GM12891 (cell line): ENCODE measurements at places on chromosomes 5 and 9.

GRCh38 chr5:90783460-90784333 lies 225.1 kb downstream of the ADGRV1 start:
- DNase-seq: peak; percentile 15

GRCh38 chr5:81140943-81141342 lies 92.2 kb upstream of the CKMT2 start:
- no peak for DNase-seq

DNA sequence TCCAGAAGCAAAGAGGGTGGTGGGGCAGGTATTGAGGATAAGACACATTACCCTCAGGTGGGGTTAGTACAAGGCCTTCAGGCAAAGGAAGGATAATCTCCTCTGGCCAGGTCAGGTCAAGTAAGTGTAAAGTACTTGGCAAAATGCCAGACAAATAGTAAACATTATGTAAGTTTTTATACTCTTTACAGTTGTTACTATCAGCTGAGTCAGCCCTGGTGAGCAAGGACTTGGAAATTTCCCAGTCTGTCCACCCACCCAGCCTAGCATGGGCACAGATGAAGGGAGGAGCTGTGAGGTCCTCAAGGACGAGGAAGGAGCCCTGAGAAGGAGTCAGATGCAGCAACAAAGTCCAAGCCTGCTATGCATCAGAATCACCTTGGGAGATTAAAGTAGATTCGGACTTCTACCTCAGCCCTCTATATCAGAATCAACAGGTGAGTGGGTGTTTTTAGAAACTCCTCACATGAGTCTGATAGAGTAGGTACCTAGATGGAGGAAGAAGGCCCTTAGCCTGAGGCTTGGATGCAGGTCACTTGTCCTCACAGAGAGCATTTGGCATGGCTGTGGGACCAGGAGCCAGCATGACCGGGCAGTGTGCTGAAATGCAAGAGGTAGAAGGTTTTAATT lies 50.2 kb upstream of the BARX1 start:
- no peak for DNase-seq

DNA sequence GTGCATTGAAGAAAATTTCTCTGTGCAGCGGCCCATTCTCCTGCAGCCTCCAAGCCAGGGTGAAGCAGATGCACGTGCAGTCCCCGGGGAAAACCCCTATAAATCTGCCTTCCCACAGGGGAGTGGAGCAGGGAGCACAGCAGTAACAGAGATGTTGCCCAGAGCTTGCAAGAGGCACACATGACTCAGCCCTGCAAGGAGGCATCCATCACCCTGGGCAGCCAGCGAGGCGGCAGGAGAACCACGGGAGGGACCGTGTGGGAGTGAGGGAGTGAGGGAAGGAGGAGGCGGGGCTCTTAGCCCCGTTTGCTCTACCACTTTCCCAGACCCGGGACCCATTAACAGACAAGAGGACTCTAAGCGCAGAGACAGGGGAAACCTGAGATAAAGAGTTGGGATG lies 96.2 kb upstream of the ARAP3 start:
- no peak for DNase-seq

GRCh38 chr9:113585085-113585442 lies 121.5 kb downstream of the RGS3 start:
- DNase-seq: no peak

DNA sequence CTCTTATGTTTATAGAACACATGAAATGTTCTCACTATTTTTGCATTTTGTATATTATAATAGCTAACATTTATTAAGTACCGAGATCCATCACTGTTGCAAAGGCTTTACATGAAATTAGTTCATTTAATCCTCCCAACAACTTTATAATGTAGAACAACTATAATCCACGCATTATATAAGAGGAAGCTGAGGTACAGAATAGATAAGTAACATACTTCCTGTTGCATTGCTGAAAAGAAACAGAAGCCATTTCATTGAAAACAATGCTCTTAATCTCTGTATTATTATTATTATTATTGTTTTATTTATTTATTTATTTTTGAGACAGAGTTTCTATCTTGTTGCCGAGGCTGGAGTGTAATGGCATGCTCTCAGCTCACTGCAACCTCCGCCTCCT lies 7.9 kb upstream of the INSYN2B start:
- DNase-seq: no peak

DNA sequence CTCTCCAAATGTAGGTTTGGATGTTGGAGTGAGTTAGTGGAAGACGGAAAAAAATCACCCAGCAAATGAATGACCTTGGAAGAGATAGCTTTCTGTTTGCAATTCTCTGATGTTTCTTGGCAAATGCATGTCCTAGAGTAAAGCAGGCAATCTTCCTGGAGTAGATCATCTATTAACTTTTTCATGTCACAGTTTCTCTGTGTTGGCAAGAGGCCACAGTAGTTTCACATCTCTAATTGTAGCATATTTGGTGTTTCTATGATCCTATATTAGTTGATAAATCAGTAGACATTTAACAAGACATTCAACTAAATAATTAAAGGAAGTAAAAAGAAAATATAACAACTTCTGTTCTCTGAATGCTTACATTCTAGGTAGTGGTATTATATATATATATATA lies 138.2 kb upstream of the MINAR2 start:
- DNase-seq: no peak

- peak; percentile 39 for DNase-seq
Measured at GRCh38 chr9:72443855-72444254, 77.6 kb upstream of the TMC1 start.

DNA sequence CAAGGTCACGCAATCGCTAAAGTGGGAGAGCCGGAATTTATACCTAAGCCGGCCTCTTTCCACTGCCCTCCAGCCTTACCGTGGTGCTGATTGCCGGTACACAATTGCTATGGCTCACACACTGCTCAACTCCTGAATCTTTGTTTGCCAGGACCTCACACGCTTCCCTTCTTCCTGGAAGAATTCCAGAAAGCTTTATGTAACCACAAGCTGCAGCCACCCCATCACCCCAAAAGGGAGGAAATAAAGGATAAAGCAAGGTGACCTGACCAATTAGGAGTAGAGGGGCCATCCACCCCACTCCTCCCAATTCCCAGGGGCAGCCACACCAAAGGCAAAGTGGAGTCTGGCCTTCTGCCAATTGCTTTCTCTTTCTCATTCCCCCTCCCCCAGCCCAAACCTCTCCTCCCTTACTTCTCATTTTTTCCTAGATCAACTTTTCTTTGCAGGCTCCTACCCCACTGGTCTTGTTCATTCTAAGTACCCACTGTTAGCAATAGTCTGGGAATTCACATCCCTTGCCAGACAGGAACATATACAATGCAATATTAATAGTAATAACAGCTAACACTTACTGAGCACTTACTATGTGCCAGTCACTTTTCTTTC lies 18.0 kb upstream of the CDC23 start:
- DNase-seq: no peak

DNA sequence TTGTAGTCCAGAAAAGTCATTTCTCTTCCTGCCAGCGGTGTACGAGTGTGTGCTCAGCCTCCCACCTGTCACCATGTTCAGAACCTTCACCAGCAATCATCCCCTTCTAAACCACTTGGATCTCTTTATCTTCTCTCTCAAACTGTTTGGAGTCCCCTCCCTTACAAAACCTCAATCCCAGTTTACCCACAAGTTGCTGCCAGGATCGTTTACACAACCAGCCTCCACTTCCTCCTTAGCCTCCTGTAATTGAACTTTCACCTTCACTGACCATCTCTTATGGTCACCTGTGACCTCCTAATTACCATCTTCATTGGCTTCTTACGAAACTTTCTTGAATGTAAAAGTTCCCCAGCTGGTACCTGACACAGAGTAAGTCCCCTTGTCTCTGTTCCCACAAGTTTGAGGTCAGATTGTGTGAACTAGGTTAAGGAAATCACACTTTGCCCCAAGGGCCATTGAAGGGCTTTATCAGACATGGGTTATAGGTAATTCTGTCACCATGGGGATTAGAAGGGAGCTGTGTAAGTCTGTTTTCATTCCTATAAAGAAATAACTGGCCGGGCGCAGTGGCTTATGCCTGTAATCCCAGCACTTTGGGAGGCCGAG lies 20.0 kb downstream of the RNF44 start:
- DNase-seq: no peak

- no peak for DNase-seq
Measured at GRCh38 chr9:94084314-94084713, at the start of gene PTPDC1. Gene PTPDC1 (plus strand): TSS chr9:94084464. CDS start chr9:94084531, 67 bp downstream.

GRCh38 chr9:133080161-133080560 lies 18.4 kb downstream of the CEL start:
- no peak for DNase-seq

DNA sequence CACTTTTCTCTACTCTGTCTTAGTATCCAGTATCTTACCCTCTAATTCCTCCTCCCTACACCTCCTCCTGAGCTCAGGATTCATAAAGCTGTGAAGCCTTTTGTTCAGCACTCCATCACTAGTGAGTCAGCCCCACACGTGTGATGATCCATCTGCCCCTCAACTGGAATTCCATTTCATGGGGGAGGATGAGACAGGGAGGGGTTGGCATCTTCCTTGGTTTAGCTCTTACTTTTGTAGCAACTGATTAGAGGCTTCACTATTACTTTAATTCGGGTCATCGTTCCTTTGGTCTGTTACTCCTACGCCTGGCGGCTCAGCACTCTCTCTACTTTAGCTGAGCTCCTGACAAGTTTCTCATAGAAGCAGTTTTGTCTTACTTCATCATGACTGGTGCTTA lies 11.8 kb downstream of the BTNL8 start:
- no peak for DNase-seq

GRCh38 chr5:126450346-126450745 lies 27.1 kb downstream of the GRAMD2B start:
- no peak for DNase-seq

GRCh38 chr5:39337252-39337915 lies 26.9 kb downstream of the C9 start:
- DNase-seq: no peak

GRCh38 chr9:115900698-115901097 lies 252.9 kb upstream of the PAPPA start:
- no peak for DNase-seq

- no peak for DNase-seq
Measured at GRCh38 chr5:127550652-127551409, 33.4 kb downstream of the PRRC1 start.

DNA sequence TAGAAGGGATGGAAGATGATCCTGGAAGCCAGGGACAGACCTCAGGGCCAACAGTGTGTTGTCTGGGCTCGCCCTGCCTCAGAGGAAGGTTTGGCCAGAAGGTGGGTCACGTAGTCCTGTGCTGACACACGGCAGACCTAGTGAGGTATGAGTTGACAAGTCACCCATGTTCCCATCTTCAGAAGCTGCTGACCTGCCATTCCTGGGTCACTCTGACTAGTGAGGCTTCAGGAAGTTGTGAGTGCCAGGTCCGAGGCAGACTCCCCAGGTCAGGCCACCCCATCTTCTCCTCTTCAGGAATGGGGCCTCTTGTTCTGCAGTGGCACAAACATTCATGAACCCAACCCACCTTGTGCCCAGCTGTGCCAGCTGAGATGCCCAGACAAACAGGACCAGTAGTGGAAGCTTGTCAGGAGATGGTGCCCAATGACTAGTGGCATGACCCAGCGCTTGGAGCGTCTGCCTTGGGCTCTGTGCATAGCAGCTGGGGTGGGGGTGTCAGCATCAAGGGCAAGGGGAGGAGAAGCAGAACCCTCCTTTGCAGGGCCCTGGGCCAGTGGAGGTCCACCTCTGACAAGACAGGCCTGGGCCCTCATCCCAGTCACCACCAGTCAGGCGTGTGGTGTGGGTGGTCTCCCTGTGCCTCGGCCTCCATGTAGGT lies 16.8 kb upstream of the ANGPTL2 start:
- no peak for DNase-seq

GRCh38 chr9:126829035-126829434 lies 24.2 kb downstream of the ZBTB43 start:
- no peak for DNase-seq

DNA sequence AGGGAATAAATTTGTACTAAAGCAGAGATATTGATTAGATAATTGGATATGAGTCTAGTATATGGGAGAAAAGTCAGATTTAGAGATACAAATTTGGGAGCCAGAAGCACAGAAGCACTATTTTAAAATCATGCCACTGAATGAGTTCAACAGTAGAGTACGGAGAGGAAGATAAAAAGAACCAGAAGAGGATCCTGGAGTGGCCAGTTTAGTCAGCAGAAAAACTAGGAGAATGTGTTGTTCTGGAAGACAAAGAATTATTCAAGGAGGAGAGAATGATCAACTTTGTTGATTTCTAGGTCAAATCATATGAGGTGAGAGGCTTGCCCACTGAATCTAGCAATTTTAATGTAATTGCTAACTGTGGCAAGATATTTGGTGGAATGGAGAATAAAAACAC lies 67.0 kb downstream of the NIPBL start:
- no peak for DNase-seq

DNA sequence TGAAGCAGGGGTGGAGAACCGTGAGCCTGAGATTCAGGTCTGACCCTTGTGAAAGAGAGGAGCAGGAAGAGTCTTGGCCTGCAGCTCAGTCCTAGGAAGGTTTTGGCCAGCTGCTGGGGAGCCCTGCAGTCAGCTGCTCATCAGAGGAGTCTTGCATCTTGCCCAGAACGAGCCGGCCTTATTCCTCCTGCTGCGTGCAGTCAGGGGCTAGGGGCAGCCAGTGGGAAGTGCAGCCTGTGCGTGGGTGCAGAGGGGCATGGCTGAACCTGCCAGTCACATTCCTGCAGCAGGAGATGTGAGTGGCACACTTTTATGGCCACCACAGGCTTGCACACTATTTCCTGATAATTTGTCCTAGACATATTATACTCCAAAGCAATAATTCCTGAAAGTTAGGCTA lies 278.7 kb downstream of the NPR3 start:
- DNase-seq: no peak
